Right lobe of liver (tissue), 6 donors: ENCODE measurements at places on chromosomes 11 and 22.

GRCh38 chr22:36828815-36829214, 12.0 kb upstream of the PVALB start:
- DNase-seq, result no peak

- no peak for DNase-seq
These were observed 382.5 kb downstream of the NXPE2 start for GRCh38 chr11:115060840-115061239.

- no peak for DNase-seq
These were observed 10.9 kb upstream of the HBE1 start for GRCh38 chr11:5280582-5281102.

DNA sequence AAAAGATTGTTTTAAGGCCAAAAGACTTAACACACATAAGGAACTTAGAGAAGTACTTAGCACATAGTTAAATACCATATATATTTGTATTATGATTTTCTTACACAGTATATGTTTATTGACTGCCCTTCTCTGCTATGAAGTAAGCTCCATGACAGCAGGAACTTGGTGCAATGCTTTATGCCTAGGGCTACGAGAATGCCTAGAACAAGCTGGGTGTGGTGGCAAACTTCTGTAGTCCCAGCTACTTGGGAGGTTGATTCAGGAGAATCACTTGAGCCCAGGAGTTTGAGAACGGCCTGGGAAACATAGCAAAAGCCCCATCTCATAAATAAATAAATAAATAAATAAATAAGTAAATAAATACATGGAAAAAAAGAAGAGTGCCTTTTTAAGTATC, 1.9 kb downstream of the SLC5A12 start:
- no peak for DNase-seq

- DNase-seq, result no peak
These were observed 100.7 kb downstream of the CELSR1 start for GRCh38 chr22:46436595-46437175.

DNA sequence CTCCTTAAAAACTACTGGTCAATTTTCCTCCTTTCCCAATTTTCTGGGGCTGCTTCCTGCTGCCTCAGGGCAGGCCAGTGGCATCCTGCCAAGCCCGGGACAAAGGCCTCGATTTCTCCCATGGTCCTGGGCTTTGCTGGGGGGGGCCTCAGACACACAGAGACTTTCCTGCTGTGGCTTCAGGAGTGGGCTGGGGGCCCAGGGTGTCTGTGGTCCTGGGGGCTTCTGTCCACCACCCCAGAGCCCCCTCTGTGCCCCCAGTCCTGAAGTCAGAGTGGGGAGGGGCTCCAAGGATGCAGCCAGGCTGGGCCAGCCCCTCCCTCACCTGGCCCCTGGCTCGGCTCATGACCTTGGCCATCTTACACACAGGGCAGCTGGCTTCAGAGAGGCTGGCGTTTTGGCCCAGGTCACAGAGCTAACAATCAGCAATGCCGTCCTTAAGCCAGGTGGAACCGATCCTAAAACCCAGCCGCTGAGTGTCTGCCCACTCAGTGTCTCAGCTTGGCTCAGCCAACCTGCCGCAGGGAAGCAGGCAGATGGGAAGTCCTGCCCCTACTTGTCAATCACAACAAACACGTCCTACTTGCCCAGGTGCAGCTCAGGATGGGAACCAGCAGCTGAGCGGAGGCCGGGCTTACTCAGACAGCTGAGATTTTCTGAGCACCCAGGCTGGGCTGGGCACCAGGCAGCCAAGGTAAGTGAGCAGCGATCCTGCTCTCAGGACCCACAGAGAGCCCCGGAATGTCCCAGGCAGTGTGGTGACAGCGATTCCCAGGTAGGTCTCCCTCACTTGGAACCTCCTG, 34.6 kb downstream of the OSBPL5 start:
- DNase-seq, result no peak

GRCh38 chr11:86034710-86035109, 34.2 kb downstream of the PICALM start:
- DNase-seq, result no peak

DNA sequence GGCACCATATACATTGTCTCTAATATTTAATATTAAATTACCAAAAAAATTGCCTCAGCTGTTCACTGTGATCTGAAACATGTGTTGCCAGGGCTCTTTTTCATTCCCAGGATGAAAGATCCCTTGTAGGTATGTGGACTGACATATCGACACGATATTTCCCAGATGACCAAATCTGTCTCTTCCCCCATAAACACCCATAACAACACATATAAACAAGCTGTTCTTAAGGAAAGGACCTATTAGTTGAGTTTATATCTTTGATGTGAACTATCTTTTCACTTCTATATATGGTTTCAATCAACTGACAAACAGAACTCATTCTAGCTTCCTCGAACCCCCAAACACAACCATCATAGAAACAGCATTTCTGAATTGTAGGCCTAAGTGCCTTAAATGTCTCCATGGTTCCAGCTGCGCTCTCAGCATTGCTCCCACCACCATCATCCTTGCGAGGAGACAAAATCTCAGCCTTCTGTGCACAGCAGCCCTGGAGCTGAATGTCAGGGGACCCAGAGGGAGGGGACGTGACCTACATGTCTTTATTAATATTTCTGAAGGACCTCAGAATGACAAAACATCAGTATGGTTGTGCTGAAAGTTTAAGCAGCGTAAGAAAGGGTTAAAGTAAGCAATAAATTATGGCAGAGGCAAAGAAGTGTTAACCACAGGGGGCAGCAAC, 67.0 kb downstream of the ETS1 start:
- DNase-seq, result no peak

DNA sequence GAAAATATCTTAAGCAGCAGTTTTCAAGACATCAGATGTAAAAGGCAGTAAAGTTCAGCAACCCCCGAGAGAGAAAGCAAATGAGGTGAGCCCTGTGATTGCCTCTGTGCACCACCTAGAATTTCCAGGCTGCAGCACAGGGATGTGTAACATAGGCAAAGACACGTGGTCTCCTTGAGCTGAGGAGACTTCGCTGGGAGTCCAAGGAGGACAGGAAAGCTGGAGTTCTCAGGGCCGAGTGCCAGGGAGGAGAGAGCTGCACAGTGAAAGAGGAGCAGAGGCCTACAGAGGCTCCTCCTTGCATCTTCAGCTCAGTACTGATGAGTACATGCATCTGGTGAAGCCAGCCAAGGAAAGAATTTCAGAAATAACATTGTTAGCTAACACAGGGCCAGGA, 17.6 kb upstream of the TOLLIP start:
- DNase-seq, result no peak

DNA sequence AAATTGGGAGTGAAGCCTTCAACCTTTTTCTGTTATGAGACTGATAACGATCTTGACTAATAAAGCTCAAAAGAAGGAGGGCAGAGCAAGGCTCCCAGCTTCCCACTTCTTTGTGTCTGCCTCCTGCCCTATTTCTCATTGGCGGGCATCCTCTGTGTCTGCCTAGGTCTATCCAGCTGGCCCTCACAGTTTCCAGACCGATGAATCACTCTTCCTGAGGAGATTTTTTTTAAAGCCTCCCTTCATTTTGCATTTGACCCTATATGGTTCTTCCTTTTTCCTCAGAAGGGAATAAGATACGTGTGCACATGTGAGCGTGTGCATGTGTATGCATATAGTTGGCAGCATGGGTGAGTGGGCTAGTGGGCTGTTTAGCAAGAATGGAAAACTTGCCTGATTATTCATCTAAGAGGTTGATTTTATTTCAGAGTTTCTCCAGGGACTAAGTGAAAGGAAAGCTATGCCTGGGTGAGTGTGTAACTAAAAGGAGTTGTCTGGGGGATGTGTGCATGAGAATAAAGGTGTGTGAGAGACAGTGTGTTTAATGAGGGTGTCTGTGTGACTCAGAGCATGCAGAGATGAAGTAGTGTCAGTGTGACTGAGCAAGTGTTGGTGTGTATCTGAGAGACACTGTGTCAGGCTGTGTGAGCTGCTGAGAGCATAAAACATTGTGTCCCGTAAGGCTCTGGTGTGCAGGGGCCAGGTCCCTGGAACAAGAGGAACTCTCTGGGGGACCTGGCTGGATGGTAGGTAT, 12.2 kb downstream of the PHLDB1 start:
- no peak for DNase-seq

- no peak for DNase-seq
These were observed 29.3 kb downstream of the EIF3F start for GRCh38 chr11:8016440-8016839.

DNA sequence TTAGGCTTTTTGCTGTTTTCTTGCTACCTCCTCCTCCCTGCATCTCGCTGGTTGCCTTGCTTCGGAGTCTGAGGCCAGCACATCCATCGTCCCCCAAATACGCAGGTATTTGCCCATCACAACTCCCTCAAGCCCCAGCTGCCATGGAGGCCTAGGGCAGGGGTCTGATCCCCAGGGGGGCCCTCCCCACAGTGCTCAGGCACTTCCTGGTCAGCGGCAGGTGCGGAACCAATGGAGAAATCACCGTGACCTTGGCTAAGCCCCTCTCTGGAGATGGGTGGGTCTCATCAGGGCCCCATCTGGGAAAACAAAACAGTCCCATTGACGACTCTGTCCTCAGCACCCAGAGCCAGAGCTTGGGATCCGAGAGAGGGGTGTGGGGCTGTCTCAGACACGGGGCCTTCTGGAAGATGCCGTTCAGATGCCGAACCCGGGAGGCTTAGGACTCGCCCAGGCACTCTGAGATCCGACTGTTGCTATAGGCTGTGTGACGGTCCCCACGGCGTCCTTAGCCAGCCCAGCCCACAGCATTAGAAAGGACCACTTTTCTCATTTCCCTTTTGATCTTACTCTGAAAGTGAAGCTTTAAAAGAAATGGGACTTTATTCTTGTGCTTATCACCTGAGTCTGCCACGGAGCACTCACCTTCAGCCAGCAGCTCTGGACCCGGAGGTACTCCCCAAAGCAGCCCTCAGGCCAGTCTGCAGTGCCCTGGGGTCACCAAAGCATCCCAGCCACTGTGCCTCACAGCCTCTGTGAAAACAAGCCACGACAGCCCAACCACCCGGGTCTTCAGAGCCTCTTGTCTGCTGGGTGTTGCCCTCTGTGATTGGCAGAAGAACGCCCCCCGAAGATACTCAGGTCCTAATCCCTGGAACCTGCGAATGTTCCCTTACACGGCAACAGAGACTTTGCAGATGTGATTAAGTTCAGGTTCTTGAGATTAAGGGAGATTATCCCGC, 61.2 kb upstream of the SLC22A12 start:
- DNase-seq, result no peak
